ENCODE measurements at places on chromosomes 6 and 20.
A peak's percentile ranks its signal among the peaks of the same experiment; 100 is the strongest.

GRCh38 chr6:122696079-122696478, 83.4 kb upstream of the FABP7 start:
- DNase-seq, result no peak

DNA sequence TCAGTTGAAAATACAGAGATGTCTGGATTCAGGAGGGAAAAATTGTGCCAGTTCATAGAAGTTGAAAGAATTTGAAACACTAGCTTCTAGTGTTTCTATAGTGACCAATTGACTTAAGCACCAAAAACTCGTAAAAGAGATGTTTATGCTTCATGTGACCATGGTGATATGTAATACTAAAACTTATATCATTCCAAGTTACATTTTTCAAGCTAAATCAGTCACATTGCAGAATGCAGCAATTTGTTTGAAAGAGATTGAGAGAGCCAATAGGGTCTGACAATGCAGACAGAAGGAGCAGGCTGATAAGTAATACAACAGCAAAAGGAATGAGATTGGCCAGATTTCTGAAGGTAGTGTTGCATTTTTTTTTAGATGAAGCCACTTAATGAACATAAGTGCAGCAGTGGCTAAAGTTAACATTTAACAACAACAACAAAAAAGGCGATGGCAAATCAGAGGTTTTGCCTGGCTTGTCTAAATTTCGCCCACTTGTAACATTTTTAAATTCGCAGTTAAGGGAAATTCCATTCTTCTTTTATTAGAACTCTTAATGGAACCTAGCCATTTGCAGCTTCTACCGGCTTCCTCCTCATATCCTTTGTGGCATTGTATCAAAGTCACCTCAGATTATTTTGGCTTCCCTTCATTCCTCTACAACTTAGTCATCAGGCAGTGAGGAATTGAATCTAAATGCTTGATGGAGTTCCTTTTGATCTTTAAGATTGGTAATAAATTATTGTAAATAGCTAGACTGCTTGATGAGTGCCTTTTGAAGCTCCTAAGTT, 484.0 kb upstream of the SOX4 start:
- DNase-seq, result no peak

DNA sequence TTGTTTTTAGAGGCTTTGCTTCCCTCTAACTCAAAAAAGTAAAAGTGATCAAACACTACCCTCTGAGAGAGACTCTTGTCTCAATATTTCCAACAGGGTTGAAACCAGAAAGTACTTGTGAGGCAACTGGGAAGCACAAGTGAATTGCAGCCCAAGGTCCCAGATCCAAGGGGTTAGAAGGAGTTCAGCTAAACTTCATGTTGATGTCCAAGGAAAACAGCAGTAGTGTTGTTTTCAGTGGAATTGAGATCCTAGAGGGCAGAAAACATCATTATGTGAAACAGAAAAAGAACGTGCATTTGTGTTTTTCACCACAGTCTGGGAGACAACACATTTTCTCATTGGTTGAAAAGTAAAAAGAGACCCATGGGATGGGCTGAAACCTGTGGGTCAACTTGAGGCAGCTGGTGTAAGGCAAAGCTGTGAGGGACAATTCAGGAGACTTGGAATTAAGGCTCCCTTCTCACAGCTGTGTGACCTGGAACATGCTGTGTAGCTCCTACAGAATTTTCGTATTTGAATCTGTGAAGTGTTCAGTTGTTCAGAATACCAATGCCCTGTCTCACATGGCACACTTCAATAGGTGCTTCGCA, 508.3 kb downstream of the BMP2 start:
- no peak for DNase-seq

- no peak for DNase-seq
These were observed 60.5 kb upstream of the PRDM1 start for GRCh38 chr6:106025655-106026054.

- DNase-seq, result no peak
These were observed 99.0 kb upstream of the SLC24A3 start for GRCh38 chr20:19113343-19113930.

- no peak for DNase-seq
These were observed 79.9 kb upstream of the CCDC167 start for GRCh38 chr6:37579444-37580067.

GRCh38 chr6:11851387-11851786, 72.8 kb upstream of the ADTRP start:
- DNase-seq, result no peak

- DNase-seq, result no peak
These were observed 1.6 kb downstream of the BEND6 start for GRCh38 chr6:56956491-56956890.

DNA sequence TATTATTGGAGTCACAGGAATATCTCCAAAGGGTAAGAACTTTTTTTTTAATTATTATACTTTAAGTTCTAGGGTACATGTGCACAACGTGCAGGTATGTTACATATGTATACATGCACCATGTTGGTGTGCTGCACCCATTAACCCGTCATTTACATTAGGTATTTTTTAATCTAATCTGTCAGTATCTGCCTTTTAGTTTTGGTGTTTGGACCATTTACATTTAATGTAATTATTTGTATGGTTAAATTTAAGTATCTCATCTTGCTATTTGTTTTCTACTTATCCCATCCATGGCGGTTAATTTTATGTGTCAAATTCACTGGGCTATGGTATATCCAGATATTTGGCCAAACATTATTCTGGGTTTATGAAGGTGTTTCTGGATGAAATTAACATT, 15.4 kb upstream of the OPN5 start:
- no peak for DNase-seq

GRCh38 chr6:33252759-33253158, 18.9 kb downstream of the VPS52 start:
- no peak for DNase-seq

DNA sequence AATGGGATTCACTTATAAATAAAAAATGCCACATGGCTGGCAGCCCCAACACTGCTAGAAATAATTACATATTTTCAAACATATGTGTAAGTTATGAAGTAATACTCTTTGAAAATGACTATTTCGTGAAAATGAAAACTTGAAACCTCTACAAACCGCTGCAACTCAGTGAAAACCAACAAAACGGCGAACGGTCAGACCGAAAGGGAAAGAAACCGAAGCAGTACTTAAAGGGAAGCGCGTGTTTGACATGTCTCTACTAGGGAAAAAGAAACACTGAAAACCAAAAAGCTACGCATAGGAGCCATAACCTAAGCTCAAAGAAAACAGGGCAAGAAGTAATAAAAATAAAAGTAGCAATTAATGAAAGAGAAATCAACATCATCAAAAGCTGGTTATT, 121.0 kb upstream of the GGTLC1 start:
- no peak for DNase-seq

DNA sequence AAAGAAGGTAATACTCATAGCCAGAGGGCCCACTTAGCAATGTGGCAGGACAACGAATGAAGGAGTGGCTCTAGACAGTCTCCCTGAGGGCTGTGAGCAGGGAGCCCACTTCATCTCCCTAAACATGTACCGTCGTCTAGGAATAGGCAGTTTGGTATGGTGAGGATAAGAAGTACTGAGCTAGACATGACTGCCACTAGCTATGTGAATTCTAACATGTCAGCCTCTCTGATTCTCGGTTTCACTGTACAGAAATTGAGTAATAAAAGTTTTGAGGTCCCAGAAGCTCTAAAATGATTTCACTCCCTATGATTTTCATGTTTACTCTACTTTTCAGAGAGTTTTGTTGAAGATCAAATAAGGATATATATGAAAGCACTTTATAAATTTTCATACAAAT, 107.1 kb downstream of the AHI1 start:
- no peak for DNase-seq

- no peak for DNase-seq
These were observed 405 bp downstream of the RALGAPA2 start for GRCh38 chr20:20712004-20712473.

- no peak for DNase-seq
These were observed 718.0 kb downstream of the UTRN start for GRCh38 chr6:145003145-145003544.

- DNase-seq, result no peak
These were observed 105.5 kb downstream of the ASCC3 start for GRCh38 chr6:100775667-100776066.

DNA sequence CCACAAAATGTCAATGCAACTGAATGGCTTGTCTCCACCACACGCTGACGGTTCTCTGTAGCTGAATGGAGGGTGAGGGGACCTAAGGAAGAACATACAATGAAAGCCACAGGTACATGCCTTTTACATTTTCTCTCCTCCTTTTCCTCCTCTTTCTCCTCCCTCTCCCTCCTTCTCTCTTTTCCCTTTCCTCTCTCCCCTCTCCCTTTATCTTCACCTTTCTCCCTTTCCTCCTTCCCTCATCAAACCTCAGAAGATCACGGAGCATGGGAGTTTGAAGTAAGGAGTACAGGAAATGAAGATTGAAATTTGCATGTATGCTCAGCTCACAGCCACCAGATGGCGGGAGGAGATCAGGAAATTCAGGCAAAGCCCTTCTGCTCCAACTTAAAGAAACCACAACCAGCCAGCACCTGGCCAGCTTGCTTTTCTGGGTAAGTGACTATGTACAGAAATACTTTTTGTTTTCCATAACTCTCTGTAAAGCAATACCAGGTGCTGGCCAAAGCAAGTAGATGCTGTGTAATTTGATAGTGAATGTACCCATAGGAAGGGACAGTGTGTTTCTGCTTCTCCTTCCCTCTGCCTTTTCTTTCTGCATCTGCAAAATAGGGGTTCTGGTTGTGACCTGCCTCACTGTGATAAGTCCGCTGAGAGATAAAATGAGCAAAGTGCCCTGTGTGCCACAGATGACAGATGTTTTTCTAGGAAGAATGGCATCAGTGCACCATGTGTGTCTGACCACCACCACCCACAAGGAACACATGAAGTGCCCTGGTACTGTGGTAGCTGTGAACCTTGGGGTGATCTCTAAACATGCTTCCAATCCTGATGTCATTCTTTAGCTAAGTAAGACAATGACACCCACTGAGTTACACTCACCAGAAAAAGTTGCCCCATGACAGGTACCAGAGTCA, 18.6 kb upstream of the FOXO3 start:
- DNase-seq, result peak; percentile 34

GRCh38 chr6:166903027-166903426, 53.3 kb downstream of the RNASET2 start:
- DNase-seq, result no peak

DNA sequence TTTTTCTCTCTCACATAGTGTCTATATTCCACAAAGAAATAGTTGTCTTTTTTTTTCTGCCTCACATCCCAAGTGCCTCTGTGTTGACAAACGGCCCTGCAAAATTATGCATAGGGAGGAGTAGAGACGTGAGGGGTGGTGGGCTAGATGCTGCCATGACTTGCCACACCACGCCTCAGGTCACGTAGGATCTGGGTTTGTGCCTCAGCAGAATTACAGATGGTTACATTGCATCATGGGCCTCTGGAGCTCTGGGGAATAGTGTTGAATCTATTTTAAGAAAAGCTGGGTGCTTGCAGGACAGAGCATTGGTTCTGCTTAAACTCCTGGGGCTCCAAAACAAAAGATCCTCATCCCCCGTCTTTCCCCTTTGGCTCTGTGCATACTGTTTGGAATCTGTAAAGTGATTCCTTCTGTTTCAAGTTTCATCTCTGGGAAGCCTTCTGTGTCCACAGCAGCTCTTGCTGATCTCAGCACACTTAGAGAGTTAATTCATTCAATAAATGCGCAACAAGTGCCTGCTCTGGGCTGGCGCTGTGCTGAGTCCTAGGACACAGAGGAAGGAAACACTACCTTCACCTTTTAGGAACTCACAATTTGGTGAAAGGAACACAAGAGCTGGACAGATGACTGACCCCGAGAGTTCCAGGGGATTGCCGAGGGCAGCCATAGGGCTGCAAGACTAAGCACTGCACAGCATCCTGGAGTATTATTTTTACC, 2.4 kb downstream of the FANCE start:
- DNase-seq, result no peak

DNA sequence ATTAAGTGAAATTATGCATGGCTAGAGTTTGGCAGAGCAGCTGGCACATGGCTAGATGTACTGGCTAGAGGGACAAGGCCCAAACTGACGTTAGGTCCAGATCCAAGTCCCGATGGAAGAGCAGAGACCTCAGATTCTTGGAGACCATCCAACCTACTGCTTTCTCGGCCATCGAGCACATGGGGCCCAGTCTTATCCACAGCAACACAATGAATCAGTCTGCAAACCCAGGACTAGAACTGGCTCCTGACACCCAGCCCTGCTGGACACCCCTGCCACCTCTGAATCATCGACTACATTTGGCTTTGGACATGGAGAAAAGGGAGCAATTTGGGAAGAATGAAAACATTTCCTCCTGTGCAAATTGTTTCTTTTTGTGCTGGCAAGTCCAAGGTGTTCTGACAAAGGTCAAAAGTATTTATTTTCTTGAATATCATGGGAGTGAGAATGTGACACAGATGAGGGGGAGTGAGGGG, 23.9 kb upstream of the YWHAB start:
- DNase-seq, result no peak

DNA sequence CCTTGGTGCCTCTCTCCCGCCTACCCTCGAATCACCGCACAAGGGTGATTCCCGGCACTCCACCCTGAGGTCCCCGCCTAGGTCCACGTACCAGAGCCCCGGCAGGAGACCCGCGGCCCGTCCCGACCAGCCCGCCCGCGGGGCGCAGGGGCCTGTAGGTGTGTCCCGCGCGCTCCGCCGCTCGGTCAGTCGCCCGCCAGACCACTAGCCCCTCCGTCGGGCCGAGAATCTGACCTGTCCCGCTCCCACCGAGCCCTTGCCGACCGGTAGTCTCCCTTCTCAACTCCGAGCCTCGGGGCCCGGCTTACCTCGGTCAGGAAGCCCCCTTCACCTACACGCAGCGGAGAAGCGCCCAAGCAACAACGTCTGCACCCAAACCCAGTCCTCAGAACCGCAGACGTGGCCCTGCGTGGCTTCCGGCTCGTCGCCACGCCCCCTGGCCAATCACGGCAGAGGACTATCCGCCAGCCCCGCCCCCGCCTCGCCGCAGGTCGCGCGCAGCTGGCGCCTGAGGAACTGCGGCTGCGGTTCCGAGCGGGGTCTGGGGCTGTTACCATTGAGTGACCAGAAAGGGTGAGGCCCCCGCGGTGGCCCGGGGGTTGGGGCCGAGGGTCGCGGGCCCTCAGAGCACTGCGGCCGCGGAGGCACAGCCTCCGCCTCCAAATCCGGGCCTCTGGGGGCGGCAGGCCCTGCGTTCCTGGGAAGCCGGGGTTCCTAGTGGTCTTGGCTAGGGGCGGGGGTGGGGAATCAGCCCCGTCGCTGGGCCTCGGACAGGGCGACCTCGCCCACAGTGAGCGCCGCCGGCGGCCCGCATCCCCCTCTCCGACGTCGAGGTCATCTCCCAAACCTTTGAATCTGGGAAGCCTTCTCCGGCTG, at the start of the genes PGM3 and RWDD2A:
TSS of gene PGM3 (minus strand) at position 395 of the 876 bp plus-strand sequence. CDS start 2,253 bp downstream, outside the sequence.
TSS of gene RWDD2A (plus strand) at position 487 of the 876 bp plus-strand sequence. CDS start 1,095 bp downstream, outside the sequence.
- DNase-seq, result peak; percentile 67
